Hepatic stellate cell (primary cell): ENCODE measurements at places on chromosomes 13 and 19.

DNA sequence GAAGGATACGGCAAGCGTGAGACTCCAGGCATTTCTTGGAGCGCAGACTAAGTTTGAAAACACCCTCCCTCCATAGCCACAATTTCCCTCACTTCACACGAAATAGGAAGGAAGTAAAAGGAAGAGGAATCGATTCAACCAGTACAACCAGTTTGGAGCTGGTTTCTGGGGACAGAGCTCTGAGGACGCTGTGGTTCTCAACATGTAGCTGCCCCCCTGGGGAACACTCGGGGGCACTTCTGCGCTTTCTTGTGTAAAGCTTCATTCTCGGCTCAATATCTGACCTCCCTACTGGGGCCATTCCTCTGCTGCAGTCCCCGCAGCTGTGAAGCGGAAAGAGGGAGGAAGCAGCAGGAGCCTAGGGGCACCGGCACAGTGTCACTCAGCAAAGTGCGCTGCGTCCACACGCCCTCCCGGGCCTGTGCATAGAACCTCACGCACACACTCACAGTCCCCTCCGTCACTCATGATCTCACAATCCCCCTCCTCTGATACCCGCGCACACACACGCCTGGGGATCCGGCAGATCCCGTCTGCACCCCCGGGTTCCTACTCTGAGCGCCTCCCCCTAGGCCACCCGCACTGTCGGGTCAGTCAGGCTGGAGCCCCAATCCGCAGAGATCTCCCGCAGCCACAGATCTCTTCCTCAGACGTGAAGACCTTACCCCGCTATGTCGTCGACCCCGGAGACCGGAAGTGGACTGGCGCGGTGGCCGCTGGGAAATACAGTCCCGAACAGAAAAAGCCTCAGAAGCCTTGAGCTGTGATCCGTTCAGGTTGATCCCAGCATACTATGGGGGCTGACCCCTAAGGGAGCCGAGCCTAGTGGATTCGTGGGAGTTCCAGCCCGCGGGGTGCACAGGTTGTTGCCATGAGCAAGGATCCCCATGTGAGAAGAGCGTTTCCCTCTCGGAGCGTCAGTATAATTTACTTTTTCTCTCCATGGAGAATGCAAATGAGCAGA is at the start of gene ZNF780A:
TSS of gene ZNF780A (minus strand) at position 703 of the 964 bp plus-strand sequence. CDS start 6,190 bp downstream, outside the sequence.
- peak; percentile 72 for DNase-seq

DNA sequence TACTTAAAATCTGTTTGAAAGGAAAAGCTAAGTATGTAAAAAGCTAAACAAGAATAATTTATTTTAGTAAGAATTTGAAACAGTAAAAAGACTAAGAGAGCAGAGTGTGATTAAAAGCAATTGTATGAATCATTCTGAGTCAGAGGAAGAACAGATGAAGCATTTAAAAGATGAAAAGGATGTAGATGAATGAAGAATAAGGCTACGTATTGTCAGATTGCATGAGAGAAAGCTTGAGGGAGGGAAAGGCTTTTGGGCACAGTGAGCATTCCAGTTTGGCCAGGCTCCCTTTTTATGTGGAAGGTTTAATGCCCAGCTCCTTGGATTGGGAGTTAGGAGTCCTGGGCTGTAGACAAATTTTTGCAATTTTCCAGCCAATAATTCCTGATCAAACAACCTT is 117.7 kb downstream of the FREM2 start:
- DNase-seq, result no peak

- DNase-seq, result no peak
These were observed 140.7 kb upstream of the KLF12 start for GRCh38 chr13:74274916-74275315.

DNA sequence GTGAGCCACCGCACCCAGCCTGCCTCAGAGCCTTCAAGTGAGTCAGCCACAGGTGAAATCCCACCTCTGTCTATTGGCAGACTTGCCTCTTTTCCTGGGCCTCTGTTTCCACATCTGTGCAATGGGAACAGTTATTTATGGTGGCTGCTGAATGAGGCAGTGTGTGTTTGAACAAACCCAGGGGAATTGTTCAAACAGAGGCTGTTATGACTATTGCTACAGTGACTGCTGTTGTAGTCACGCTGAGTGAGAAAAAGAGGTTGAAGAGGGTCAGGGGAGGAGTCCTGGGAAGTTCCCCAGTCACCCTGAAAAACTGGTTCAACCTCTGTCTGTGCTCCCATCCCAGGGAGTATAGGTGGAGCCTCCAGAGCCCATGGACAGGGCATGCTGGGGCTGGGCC is at the start of gene CEACAM19:
TSS of gene CEACAM19 (plus strand) at position 83 of the 400 bp plus-strand sequence. CDS start 450 bp downstream, outside the sequence.
- no peak for DNase-seq

DNA sequence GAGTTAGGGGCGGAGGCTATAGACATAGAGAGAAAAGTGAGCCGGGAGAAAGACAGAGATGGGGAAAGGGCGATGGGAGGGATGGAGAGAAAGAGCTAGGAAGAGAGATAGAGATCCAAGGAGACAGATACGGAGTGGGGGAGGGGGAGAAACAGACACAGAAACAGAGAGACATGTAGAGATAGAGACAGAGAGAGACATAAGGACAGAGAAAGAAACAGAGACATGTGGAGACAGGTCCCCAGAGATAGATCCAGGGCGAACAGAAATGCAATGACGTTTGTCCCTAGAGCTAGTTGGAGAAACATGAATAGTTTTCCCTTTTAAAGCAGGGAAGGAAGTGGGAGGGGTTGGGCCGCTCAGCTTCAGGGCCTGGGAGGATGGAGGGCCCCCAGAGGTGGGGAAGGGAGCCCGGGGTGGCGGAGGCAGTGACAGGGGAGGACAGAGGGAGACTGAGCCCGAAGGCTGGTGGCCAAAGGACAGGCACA is 4.6 kb downstream of the PPP1R14A start:
- peak; percentile 62 for DNase-seq

GRCh38 chr13:100302391-100302790 is 213.5 kb downstream of the PCCA start:
- DNase-seq, result no peak

GRCh38 chr19:32012886-32013631 is 332.4 kb upstream of the ZNF507 start:
- DNase-seq, result no peak

GRCh38 chr13:48500652-48501197 is 32.2 kb downstream of the RCBTB2 start:
- DNase-seq, result peak; percentile 62

- DNase-seq, result no peak
These were observed 67.2 kb downstream of the SPACA7 start for GRCh38 chr13:112443191-112443994.
